Activated naive CD4-positive, alpha-beta T cell (primary cell): ENCODE measurements at places on chromosomes 7 and 10.

GRCh38 chr7:34208878-34209621 lies 303.7 kb downstream of the BMPER start:
- no peak for DNase-seq

DNA sequence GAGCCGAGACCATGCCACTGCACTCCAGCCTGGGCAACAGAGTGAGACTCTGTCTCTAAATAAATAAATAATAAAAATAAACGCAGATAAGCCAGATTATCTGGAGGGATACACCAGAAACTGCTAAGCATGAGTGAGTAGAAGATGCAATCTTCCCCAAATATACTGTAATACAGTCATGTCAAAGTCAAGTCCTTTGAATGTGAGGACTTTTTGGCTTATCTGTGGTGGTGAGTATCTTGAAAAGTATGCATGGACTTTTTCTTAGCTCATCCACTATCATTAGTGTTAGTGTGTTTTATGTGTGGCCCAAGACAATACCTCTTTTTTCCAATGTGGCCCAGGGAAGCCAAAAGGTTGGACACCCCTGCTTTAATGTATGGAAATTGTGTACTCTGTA lies 44.7 kb upstream of the PITRM1 start:
- no peak for DNase-seq

DNA sequence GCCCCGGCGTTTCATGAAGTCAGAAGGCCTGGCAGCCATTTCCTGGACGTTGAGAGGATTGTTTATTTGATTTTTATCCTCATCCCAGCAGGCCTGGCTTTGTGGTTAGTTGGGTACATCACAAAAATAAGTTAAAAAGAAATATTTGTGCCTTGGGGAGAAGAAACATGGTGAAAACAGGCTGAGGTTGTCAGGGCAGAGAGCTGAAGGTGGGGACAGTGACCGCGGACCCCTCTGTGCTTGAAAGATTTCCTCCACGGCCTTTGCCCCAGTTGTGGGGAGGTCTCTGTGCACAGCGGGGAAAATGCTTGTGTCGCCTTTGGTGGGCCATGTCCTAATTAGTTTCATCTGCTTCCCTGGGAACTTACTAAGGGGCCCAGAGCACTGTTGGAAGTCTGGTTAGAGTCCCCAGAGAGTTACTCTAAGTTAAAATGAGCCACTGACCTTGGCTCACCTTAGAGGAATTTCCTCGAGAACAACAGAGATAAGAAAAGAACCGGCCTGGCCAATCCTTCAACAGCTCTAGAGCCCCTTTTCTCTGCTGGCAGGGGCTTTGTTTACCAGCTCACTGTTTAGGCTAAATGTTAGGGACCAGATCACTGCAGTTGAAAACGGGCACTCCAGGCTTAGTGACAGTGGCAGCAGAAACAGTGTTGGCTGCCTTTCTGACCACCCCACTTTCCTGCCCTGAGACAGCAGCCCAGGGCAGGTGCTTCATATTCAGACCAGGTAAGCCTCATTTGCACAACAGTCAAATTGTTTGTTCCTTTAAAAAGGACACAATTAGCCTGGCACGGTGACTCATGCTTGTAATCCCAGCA lies 37.9 kb downstream of the CRCP start:
- DNase-seq = no peak

- DNase-seq = no peak
Observed at GRCh38 chr10:79162022-79162421, 93.3 kb downstream of the ZMIZ1 start.

GRCh38 chr7:41415471-41416207 lies 287.3 kb downstream of the INHBA start:
- no peak for DNase-seq

DNA sequence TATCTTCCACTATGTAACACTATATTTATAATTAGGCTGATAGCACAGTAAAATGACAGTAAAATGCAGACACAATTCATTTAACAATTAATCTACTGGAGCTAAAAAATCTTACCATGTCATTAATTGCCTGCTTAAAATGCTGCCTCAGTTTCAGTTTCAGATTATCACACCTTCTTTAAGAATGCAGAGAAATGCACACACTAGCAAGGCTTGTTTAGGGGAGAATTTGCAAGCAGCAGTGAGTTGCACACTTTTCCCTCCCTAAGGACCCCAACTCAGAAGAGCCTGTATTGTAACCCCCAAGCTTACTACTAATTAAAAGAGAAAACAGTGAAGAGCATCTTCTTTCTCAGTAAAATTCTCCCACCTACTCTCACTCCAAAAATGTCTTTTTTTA lies 79.7 kb upstream of the KCNIP2 start:
- DNase-seq = no peak

DNA sequence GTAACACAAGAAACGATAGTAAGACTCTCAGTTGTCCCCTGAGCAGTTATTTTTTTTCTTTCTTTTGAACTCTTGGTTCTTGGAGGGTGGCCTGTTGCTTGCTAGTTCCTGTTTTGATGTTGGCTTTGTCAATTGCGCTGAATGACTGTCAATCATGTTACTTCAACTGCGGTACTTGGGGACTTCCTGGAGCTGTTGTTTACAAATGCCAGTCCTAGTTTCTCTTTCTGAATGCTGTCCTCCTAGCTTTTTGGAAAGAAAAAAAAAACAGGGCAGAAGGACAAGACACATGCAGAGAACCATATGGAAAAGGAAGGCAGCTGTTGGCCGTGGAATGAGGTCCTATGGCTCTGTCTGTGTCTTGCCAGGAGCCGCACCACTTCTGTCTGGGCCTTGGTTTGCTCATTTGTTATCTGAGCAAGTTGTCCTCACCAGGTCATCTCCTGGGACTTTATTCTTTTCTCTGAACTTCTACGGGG lies 7.0 kb upstream of the PDCD4 start:
- no peak for DNase-seq

DNA sequence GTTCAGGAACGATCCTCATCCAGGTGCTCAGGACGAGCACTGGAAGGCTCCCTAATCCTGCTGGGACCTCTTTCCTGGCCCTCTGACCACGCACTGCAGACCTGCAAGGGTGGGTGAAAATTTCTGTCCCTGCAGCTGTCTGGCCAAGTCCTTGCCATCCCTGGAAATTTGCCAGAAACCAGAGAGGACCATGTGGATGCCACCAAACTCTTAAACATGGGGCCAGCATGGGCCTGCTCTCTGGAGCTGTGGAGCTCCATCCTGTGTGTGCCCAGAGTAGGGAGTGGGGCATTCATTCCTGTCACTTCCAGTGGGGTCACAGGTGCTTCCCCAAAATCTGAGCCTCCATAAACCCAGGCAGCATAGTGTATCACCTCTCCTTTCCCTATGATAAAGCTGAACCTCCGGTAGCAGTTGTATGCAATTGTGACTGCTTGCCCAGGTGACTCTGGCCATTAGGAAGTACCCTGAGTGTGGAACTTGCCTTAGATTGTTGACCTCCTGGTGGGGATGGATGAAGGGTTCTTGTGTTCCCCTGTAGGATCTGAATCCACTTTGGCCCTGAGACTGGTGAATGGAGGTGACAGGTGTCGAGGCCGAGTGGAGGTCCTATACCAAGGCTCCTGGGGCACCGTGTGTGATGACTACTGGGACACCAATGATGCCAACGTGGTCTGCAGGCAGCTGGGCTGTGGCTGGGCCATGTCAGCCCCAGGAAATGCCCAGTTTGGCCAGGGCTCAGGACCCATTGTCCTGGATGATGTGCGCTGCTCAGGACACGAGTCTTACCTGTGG lies 57.1 kb downstream of the DMBT1 start:
- no peak for DNase-seq

DNA sequence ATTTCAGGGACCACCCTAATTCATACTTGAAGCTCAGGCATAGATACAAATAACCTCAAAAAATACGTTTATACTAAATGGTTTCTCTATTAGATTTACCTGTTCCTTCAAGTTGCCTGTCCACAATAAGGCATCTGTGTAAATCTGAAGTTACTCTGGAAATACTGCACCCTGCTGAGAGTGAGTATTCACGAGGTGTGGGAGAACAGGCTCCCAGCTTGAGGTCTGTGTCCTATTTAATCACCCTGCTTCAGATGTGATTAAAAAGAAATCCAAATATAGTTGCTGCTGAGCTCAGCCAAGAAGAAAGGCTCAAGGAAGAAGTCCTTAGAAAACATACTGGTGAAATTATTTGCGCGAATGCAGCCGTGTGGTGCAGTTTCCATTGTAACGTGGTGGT lies 136.8 kb downstream of the KLF6 start:
- no peak for DNase-seq

GRCh38 chr10:28890121-28890950 lies 213.0 kb downstream of the BAMBI start:
- DNase-seq = no peak

DNA sequence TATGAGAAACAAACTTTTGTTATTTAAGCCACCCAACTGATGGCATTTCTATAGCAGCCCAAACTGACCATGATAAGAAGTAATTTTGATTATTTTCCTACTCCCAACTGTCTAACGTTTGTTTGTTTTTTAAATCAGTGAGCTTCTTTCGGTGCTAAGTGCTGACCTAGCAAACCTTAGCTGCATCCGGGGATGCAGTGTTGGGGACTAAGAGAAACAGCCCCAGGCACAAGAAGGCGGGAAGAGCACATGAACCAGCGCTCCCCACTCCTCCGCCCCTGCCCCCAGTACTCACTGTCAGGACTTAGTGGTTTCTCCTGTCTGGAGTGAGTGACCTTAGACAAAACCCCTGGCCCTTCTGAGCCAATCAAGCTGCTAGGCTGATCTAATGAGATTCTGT lies 168.8 kb downstream of the CALN1 start:
- no peak for DNase-seq

GRCh38 chr7:111787099-111787498 lies 224.8 kb upstream of the IMMP2L start:
- DNase-seq = no peak

DNA sequence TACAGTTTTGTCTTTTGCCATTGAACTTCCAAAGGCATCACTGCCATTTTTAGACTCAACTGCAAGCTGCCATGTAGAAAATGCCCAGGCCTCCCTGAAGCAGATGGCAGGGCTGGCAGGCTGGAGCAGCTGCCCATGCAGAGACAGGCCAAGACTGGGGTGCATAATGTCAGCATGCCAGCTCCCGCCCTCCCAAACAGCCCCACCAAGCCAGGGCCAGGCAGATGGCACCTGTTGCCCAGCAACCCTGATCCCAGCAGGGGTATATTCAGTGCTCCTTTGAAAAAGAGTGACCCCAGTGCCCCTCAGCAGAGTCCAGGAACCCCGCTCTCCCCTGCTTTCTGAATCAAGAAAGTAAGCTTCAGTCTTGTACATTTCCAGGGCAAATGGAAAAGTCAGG lies 32.6 kb downstream of the VSTM4 start:
- DNase-seq = no peak

DNA sequence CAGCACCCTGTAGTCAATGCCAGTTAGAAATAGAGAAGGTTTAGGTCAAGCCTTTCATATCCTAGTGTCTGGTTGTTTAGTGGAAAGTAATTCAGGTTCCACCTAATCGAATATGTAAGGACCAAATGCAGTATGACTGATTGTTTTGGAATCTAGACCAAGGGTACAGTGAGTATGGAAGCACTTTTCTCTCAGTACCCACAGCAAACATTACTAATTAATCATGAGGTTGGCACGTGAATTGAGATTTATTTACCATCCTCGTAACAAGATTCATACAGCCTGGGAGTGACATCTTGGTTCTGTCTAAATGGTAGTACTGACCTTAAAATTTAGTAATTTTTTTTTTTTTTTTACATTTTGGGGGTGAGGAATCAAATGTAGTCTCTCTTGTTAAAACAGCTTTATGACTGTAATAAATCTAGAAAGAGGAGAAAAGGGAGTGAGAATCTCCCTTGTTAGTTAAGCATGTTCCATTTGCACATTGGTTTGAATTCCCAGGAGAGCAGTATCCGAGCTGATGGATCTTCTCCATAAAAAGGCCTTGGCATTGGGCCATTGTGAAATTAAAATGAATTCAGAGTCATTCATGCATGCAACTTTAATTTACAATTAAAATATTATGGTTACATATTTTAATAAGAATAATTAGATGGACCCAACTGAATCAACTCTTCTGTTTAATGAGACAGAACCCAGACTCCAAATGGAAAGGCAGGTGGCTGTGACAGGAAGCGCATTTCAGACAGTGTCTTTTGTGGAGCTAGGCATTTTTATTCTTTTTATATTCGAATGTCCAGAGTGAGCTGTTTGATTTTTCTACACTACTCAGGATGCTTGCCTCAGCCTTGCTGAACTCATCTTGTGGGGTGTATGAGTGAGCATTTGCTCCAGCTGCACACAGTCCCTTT lies 57.6 kb downstream of the SNX10 start:
- DNase-seq = no peak
